Panc1 (cell line): ENCODE measurements at places on chromosomes 12 and 14.

- DNase-seq = no peak
- no peaks in the 10 kb centered on the region for H3K4me1 ChIP-seq
- no peak overlapping the region for H3K27ac ChIP-seq
- H3K36me3 ChIP-seq = no peaks in the 10 kb centered on the region
- no peaks in the 10 kb centered on the region for H3K27me3 ChIP-seq
- no peak overlapping the region for H3K4me3 ChIP-seq
Measured at GRCh38 chr14:64951724-64952123, 9.2 kb upstream of the GPX2 start.

- no peak for DNase-seq
- no peaks in the 10 kb centered on the region; the same call in 1 of the 2 replicates for H3K27me3 ChIP-seq
- no peak overlapping the region for H3K4me3 ChIP-seq
- no peaks in the 10 kb centered on the region for H3K36me3 ChIP-seq
Measured at GRCh38 chr12:115495300-115495699, 782.2 kb downstream of the MED13L start.

DNA sequence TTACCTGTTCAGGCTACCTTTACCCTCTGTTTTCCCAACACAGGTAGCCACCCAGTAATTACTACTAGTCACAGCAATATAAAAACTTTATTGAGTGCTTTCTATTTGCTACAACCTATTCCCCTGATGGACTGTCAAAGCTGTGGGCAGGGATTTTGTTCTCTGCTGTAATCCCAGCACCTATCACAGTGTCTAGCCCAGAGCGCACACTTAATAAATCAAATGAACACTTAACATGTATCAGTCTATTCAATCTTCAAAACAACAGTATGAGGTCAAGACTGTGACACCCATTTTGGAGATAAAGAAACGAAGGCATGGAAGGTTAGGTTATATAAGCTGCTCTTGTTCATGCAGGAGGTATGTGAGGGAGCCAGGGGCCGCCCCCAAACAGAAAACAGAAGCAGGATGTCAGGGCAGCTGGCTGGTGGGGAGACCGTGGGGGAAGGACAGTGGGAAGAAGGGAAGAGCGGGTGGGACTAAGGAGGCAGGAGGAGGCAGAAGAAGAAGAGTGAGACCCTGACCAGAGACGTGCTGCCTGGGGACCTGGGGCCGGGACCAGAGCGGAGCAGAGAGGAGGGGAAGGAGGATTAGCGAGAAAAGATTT lies 1.7 kb downstream of the TNFRSF1A start:
- no peak for DNase-seq
- H3K27me3 ChIP-seq = no peaks in the 10 kb centered on the region
- peaks cover 3% of the 10 kb centered on the region; the same call in 1 of the 2 replicates for H3K36me3 ChIP-seq
- peak overlapping the region; percentile 99 for H3K27ac ChIP-seq
- H3K4me3 ChIP-seq = peak overlapping the region; percentile 94

DNA sequence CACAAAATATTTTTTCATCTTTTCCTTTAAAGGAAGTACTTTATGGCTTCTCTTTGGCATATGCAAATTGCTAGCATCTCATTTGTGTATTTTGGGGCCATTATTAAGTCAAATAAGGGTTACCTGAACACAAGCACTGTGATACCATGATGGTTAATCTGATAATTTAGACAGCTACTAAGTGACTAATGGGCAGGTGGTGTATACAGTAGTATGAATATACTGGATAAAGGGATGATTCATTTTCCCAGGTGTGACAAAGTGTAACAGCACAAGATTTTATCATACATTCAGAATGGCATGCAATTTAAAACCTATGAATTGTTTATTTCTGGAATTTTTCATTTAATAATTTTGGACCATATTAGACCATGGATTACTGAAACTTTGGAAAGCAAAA lies 27.2 kb upstream of the ANO4 start:
- H3K4me3 ChIP-seq = no peak overlapping the region
- no peaks in the 10 kb centered on the region for H3K36me3 ChIP-seq
- H3K27me3 ChIP-seq = no peaks in the 10 kb centered on the region
- H3K27ac ChIP-seq = no peak overlapping the region
- no peak for DNase-seq
- no peaks in the 10 kb centered on the region for H3K4me1 ChIP-seq

DNA sequence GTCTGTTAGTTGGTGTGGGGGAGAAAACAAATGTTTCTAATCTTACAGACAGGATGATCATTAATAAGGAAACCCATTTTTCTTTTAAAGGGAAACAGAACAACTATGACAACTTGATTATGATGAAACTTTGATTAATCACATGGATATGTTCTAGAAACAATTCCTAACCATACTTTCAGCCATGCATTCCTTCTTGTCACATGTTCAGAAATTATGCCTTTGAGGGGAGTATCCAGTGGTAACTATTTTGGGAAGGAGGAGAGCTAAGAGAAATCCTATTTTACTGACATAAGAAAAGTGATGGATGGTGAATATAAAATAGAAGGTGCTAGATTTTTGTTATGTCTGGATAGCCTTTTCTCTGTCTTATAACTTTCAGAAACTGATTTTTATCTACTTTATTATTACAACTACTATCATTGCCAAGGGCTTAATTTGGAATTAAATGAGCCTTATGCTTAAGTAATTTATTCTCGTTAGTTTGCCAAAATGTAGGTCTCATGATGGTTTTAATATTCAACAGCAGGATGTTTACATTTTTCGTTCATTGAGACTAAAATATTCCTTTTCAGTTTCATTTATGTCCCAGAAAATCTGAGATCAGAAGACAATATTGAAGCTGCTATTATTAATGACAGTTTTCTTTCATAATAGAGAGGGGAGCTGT lies 200.1 kb downstream of the TMTC2 start:
- no peaks in the 10 kb centered on the region for H3K36me3 ChIP-seq
- H3K4me1 ChIP-seq = no peaks in the 10 kb centered on the region
- H3K4me3 ChIP-seq = no peak overlapping the region
- DNase-seq = no peak

GRCh38 chr12:43292699-43293098 lies 259.3 kb downstream of the ADAMTS20 start:
- H3K27ac ChIP-seq = no peak overlapping the region
- no peak for DNase-seq
- no peak overlapping the region for H3K4me3 ChIP-seq
- H3K27me3 ChIP-seq = no peaks in the 10 kb centered on the region

DNA sequence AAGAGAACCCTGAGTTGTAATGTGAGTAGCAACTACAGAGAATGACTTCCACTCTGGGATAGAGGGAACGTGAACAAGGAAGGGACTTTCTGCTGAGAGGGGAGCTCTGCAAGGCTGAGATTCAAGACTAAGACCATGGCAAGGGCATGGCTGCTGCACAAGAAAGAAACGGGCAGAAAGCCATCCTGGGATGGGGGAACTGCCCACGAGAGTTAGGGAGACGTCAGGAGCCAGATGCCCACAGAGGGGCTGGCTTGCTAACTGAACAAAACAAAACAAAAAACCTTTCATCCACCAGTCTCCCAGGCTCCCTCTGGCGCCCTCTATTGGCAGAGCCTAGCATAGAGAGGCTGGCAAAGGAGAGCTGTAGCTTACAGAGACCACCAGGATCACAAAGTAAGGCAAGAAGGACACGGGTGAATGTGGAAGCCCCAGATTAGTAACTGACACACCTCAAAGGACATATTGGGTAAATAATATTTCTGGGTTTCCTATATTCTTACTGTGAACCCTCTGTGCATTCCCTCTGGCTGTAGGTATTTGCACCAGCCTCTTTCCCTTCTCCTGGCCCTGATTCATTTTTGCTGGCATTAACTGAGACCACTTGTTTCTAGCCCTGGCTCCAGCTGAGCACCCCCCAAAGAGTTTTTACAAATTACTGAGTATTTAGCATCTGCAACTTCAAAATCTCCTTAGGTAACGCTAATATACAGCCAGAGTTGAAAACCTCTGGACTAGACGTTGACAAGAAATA lies 338.3 kb downstream of the EMP1 start:
- H3K27ac ChIP-seq = no peak overlapping the region
- H3K4me3 ChIP-seq = no peak overlapping the region
- H3K27me3 ChIP-seq = no peaks in the 10 kb centered on the region

- H3K27me3 ChIP-seq = no peaks in the 10 kb centered on the region
- H3K27ac ChIP-seq = no peak overlapping the region
Measured at GRCh38 chr12:3217683-3218079, 140.5 kb downstream of the TSPAN9 start.

- H3K27me3 ChIP-seq = no peaks in the 10 kb centered on the region
- H3K27ac ChIP-seq = no peak overlapping the region
- H3K36me3 ChIP-seq = no peaks in the 10 kb centered on the region
- H3K4me1 ChIP-seq = no peaks in the 10 kb centered on the region
- no peak overlapping the region for H3K4me3 ChIP-seq
- no peak for DNase-seq
Measured at GRCh38 chr12:12583510-12584178, 21.0 kb upstream of the DUSP16 start.

DNA sequence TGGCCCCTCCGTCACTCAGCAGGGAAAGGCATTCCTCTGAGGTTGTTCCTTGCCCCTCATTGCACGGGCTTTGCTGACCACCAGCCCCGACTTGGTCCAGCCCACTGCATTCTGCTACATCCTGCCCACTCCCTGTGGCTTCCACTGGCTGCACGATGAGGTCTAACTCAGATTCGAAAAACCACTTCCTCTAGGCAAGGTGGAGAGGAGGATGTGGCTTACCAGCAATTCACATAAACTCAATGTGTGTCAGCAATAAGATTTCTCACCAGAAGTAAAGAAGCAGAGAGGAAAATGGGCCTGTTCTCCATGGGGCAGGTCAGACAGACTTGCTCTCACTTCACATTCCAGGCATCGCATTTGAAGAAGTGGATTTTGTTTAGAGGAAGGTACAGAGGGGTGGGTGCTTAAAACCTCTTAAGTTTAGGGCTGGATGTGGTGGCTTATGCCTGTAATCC lies 14.7 kb downstream of the GPR68 start:
- H3K27ac ChIP-seq = no peak overlapping the region
- H3K4me3 ChIP-seq = no peak overlapping the region
- no peaks in the 10 kb centered on the region for H3K36me3 ChIP-seq
- H3K27me3 ChIP-seq = no peaks in the 10 kb centered on the region

- no peaks in the 10 kb centered on the region for H3K36me3 ChIP-seq
- no peak overlapping the region for H3K4me3 ChIP-seq
- DNase-seq = no peak
- H3K27ac ChIP-seq = no peak overlapping the region
Measured at GRCh38 chr12:52313461-52313860, 7.7 kb downstream of the KRT83 start.

DNA sequence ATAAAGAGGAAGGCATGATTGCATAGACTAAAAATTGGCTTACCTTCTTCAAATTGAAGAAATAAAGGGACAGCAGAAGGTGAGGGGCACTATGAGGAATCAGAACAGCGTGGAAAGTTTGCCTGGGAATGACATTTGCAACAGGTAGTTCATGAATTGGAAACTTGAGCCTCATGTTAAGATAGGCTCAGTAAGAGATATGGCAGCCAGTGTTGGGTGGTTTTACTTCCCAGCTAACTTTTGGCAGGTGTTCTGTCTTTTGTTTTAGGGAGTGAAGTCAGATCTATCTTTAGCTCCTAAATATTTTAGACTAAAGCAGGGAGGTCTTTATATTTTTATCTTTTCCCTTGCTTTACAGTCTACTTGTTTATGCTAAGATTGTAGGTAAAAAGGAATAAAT lies 122.4 kb downstream of the ANO6 start:
- no peaks in the 10 kb centered on the region; the same call in 1 of the 2 replicates for H3K4me1 ChIP-seq
- H3K27ac ChIP-seq = no peak overlapping the region
- H3K27me3 ChIP-seq = no peaks in the 10 kb centered on the region
- no peak for DNase-seq

DNA sequence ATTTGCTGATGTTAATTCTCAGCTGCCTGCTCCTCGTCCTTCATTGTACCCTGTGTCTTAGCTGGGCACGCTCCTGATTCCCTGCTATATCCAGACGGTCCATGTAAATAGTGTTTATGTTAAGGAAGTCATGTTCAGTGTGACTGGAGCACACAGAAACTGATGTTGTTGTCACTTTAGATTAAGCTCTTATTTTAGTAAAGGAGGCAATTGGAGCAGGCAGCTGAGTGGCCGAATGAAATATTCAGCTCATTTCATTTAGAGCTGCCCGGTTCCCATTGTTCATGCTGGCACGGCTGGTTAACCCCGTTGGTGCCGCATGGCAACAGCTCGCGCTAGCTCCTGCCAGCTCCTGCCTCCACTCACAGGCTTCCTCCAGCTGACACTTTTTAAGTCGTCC lies 446.8 kb upstream of the SOX5 start:
- no peak overlapping the region for H3K4me3 ChIP-seq
- no peaks in the 10 kb centered on the region for H3K4me1 ChIP-seq
- no peaks in the 10 kb centered on the region for H3K36me3 ChIP-seq
- no peaks in the 10 kb centered on the region for H3K27me3 ChIP-seq

GRCh38 chr12:79732638-79733037 lies 41.9 kb upstream of the PAWR start:
- H3K36me3 ChIP-seq = no peaks in the 10 kb centered on the region
- H3K4me3 ChIP-seq = no peak overlapping the region
- no peak for DNase-seq
- no peaks in the 10 kb centered on the region for H3K4me1 ChIP-seq
- H3K27ac ChIP-seq = no peak overlapping the region

- no peak for DNase-seq
- no peak overlapping the region for H3K27ac ChIP-seq
- H3K27me3 ChIP-seq = peaks cover 4% of the 10 kb centered on the region
- H3K4me1 ChIP-seq = no peaks in the 10 kb centered on the region
- H3K4me3 ChIP-seq = no peak overlapping the region
Measured at GRCh38 chr12:67634303-67634761, 14.2 kb upstream of the DYRK2 start.

DNA sequence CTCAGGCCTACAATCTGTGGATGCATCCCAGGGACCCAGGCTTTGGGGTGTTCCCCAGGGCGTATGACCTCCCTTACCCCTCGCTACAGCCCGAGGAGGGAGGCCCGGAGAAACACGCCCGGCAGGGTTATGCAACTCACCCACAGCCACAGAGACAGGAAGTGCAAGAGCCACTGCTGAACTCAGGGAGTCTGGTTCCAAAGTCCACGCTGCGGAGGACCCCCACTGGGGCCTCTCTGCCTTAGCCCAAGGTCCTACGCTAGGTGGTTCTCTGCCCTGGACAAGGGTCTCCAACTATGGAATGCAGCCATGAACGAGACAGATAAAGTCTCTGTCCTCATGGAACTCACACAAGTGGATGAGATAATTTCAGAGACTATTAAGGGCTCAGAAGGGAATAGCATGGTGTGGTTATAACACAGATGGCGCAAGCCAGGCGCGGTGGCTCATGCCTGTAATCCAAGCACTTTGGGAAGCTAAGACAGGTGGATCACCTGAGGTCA lies 11.3 kb downstream of the SCARB1 start:
- peaks cover 38% of the 10 kb centered on the region for H3K4me1 ChIP-seq
- H3K27ac ChIP-seq = no peak overlapping the region
- no peaks in the 10 kb centered on the region for H3K27me3 ChIP-seq
- H3K4me3 ChIP-seq = no peak overlapping the region

DNA sequence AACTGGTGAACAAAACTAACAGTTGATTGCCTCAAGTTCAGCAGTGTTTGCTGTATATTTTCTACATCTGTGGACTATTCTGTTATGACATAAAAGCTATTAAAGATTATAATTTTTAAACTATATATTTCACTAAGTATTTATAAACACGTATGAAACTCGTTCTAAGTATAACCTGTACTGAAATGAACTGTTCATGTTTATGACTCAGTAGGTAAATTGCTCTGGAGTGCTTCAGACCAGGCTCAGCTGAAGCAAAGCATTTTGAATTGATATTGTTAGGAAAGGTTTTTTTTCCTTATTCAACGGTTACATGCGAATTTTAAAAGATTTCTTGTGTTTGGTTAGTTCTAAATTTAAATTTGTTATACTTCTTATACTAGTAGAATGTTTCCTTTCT lies 151.3 kb downstream of the RAD51B start:
- H3K4me3 ChIP-seq = no peak overlapping the region
- H3K27me3 ChIP-seq = no peaks in the 10 kb centered on the region
- no peak overlapping the region for H3K27ac ChIP-seq
- H3K4me1 ChIP-seq = no peaks in the 10 kb centered on the region
- no peaks in the 10 kb centered on the region for H3K36me3 ChIP-seq
